MCF 10A (cell line): ENCODE measurements at places on chromosomes 13 and 19. TPM values are rescaled to one million over a fixed set of nuclear protein-coding genes. Genes with fewer than 3 reads are reported as not detected.

GRCh38 chr13:34347784-34348573, 530.0 kb downstream of the RFC3 start:
- DNase-seq = no peak
- H3K36me3 ChIP-seq = no peaks in the 10 kb centered on the region
- H3K4me1 ChIP-seq = peaks cover 36% of the 10 kb centered on the region
- H3K4me3 ChIP-seq = no peak overlapping the region

DNA sequence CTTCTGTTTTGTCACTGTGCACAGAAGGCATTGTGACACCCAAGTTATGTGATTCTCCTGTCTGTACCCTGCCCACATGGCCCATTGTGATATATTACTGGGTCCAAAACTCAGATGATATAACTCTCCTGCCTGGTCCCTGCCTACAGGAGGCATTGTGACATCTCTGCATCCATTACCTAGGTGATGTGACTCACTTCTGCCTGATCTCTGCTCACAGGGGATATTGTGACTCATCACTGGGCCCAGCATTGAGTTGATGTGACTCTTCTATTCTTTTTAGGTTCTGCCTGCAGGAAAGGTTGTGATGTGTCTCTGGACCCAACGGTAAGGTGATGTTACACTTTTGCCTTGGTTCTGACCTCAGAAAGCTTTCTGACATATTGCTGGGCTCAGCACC, 67.9 kb upstream of the ZNF724 start:
- no peaks in the 10 kb centered on the region for H3K27me3 ChIP-seq
- no peak overlapping the region for H3K27ac ChIP-seq
- H3K4me3 ChIP-seq = no peak overlapping the region
- H3K36me3 ChIP-seq = peaks cover 2% of the 10 kb centered on the region

DNA sequence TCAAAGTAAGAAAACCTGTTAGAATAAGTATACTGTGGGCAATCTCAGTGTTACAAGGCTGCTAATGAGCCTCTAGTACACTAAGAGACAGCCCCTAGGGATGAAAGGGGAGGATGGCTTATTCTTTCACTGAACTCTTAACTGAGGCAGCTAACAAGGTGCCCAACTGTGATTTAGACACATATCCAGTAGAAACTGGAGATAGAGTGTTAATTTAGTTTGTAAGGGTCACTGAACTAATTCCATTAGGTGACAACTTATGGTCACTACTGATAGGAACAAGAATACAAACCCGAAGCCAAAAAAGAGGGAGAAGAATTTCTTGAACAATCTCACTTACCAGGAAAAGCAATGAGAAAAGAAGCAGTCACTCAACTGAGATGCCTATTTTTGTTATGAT, 1010.6 kb downstream of the PCDH9 start:
- H3K36me3 ChIP-seq = no peaks in the 10 kb centered on the region
- no peak overlapping the region for H3K4me3 ChIP-seq
- no peaks in the 10 kb centered on the region for H3K27me3 ChIP-seq
- no peak overlapping the region for H3K27ac ChIP-seq
- no peak for DNase-seq

MCEMP1 gene
- 0.44 TPM in 1 of 2 replicates, not detected in the other for total RNA-seq

DNA sequence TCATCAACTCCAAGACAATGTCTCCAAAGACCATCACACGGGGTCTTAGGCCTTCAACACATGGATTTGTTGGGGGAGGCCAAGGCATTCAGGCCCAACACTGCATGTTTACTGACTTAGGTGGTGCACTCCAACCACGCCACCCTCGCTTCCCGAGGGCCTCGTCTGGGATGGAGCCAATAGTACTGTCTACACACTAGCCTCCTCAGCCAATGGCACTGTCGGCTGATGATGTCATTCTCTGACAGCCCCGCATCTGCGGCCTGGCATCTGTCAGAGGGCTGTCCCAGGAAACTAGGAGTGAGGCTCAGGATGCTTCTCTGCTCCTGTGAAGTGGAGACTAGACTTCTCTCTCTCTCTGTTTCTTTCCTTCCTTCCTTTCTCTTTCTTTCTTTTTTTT, 96.6 kb downstream of the TEX26 start:
- no peak overlapping the region for H3K4me3 ChIP-seq
- no peaks in the 10 kb centered on the region for H3K36me3 ChIP-seq
- H3K27ac ChIP-seq = no peak overlapping the region

ACP7 gene
- total RNA-seq = not detected in 2 replicates

SULT2B1 gene
- not detected in 2 replicates for total RNA-seq

GRCh38 chr19:19259741-19260140, 13.4 kb downstream of the TM6SF2 start:
- H3K27ac ChIP-seq = no peak overlapping the region
- peak; percentile 44 for DNase-seq

C19orf81 gene
- total RNA-seq = not detected in 2 replicates

- H3K27ac ChIP-seq = peak overlapping the region; percentile 94
- DNase-seq = peak; percentile 92
- no peaks in the 10 kb centered on the region for H3K27me3 ChIP-seq
- H3K36me3 ChIP-seq = peaks cover 7% of the 10 kb centered on the region
- peaks cover 18% of the 10 kb centered on the region for H3K4me1 ChIP-seq
- H3K4me3 ChIP-seq = peak overlapping the region; percentile 40
Observed at GRCh38 chr13:40453351-40454021, 213.0 kb downstream of the FOXO1 start.

C19orf53 gene
- 89.0 and 101 TPM in 2 replicates for total RNA-seq

TSPAN16 gene
- not detected in 2 replicates for total RNA-seq

DNA sequence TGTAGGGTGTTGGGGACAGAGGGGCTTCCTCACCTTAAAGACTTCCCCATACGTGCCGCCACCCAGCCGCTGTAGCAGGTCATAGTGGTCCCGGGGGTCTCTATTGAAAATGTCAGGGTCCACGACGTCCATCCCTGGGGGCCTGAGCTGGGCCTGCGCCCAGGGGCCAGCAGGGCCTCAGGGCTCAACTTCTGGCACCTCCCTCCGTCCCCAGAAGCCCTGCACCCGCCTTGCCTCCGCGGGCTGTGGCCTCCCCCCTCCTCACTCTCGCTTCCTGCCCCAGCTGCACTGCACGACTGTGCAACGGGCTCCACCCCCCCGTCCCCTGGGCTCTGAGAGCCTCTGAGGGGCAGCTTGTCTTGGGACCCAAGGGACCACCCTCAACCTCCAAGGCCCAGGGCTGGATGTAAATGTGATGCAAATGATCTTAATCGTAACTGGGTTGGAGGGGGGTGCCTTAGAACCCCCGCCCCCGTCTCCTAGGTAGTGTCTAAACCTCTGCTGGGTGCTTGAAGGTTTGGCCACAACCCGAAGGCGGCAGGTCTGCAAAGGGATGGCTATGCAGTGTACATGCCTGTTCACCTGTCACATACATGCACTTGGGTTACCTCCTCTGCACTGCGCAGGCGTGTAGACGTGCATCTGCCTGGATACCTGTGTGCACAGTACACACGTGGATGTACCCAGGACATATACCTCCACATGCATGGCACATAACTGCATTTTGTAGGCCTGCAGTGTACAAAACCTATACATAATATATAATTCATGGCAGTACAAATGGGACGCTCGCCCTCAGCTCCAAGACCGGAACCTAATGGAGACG, at the start of gene MAP4K1:
Gene MAP4K1 (minus strand): TSS at position 190 of the 826 bp plus-strand sequence. CDS start 58 bp downstream, at position 132.
- peaks cover 42% of the 10 kb centered on the region for H3K36me3 ChIP-seq
- peak; percentile 13 for DNase-seq
- peak within 1 kb of the TSS; percentile 100 for H3K4me3 ChIP-seq
- H3K4me1 ChIP-seq = peaks cover 8% of the 10 kb centered on the region
- H3K27me3 ChIP-seq = no peaks in the 10 kb centered on the region

GRCh38 chr13:75836441-75836840, 200.3 kb downstream of the LMO7 start:
- H3K36me3 ChIP-seq = peaks cover 20% of the 10 kb centered on the region
- H3K27me3 ChIP-seq = no peaks in the 10 kb centered on the region
- no peak for DNase-seq
- H3K4me1 ChIP-seq = no peaks in the 10 kb centered on the region
- H3K27ac ChIP-seq = no peak overlapping the region
